ENCODE measurements at places on chromosomes 12 and 14.

DNA sequence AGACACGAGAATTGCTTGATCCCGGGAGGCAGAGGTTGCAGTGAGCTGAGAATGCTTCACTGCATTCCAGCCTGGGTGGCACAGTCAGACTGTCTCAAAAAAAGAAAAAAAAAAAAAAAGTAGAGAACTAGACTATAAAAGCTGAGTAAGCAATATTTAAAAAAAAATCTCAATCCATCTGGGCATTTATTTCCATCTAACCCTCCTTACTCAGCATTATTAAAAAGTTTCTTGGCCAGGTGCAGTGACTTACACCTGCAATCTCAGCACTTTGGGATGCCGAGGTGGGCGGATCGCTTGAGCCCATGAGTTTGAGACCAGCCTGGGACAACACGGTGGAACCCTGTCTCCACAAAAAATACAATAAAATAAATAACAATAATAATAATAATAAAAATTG lies 4.5 kb downstream of the SUPT16H start:
- no peak overlapping the region for H3K4me3 ChIP-seq
- peaks cover 38% of the 10 kb centered on the region for H3K4me1 ChIP-seq
- DNase-seq = no peak
- peaks cover 4% of the 10 kb centered on the region for H3K36me3 ChIP-seq

DNA sequence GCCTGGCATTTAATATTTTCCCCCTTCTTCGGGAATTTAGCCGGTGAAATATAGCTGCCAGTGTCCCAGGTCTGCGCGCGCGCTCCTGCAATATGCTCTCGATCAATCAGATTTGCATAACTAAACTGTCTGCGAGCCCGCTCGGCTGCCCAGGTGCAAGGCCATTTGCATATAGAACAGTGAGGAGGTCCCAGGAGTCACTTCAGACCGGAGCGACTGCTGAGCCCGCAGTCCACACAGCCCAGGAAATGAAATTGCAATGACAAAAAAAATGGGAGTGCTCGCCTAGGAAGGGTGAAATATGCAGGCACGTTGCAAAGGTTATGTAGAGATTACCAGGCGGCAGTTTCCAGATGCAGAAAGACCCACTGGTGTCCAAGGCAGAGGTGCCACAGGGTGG lies 228.5 kb downstream of the VRK1 start:
- no peak overlapping the region for H3K4me3 ChIP-seq
- H3K4me1 ChIP-seq = peaks cover 11% of the 10 kb centered on the region
- H3K36me3 ChIP-seq = no peaks in the 10 kb centered on the region
- no peak for DNase-seq

GRCh38 chr12:1463073-1463905 lies 131.1 kb downstream of the FBXL14 start:
- H3K27ac ChIP-seq = no peak overlapping the region
- H3K4me3 ChIP-seq = no peak overlapping the region
- no peak for DNase-seq
- no peaks in the 10 kb centered on the region for H3K4me1 ChIP-seq
- no peaks in the 10 kb centered on the region for H3K27me3 ChIP-seq

- peaks cover 12% of the 10 kb centered on the region for H3K4me1 ChIP-seq
- H3K36me3 ChIP-seq = no peaks in the 10 kb centered on the region
- H3K27ac ChIP-seq = peak overlapping the region; percentile 81
- no peak for DNase-seq
- no peaks in the 10 kb centered on the region for H3K27me3 ChIP-seq
- H3K4me3 ChIP-seq = peak overlapping the region; percentile 37
These were observed 589 bp upstream of the ZNF219 start for GRCh38 chr14:21098892-21099595.

DNA sequence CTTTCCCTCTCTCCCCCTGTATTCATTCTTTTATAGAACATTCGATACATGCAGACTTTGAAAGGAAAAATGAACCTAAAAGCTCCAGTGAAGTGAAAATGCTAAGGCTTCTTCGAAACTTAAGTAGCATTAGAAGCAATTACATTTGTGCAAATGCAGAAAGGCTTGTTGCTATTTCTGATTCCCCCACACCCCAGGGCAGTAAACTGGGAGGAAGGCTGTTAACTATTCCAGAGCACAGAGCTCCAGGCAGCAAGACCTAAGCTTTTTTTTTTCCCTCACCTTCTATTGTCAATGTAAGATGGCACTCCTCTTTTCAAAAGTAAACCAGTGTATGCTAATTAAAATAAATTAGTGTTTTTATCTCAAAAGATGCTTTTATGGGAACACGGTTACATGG lies 448.9 kb upstream of the TBX3 start:
- no peak overlapping the region for H3K4me3 ChIP-seq
- H3K27ac ChIP-seq = no peak overlapping the region
- DNase-seq = no peak
- no peaks in the 10 kb centered on the region for H3K36me3 ChIP-seq

- peaks cover 8% of the 10 kb centered on the region for H3K36me3 ChIP-seq
- no peaks in the 10 kb centered on the region for H3K27me3 ChIP-seq
- no peak for DNase-seq
- H3K4me1 ChIP-seq = peaks cover 57% of the 10 kb centered on the region
These were observed 61.7 kb upstream of the OVCH1 start for GRCh38 chr12:29559198-29559597.

DNA sequence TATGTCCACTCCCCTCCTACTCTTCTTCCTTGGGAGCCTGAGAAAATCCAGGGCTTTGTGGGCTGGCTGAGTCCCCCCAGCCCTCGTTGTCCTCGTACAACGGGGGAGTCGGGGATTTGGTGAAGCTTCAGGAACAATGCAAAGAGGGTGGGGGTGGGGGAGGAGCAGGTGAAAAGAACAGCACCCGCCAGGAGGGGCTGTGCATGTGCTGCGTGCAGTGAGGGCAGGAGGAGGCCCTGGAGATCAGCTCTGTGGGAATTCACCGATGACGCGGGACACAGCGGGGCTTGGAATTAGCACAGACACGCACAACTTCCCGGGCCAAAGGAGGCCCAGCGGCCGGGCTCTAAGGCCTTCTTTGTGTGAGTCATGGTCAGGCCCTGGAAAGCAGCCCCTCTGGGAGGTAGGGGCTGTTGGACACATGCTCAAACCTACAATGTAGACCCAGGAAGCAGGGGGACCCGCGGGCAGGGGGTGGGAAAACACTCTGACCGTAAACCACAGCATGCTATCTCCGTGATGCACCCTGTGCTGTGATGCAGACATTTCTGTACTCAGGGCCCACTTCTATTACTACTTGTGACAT lies 32.8 kb downstream of the RBM19 start:
- H3K27me3 ChIP-seq = no peaks in the 10 kb centered on the region
- H3K4me1 ChIP-seq = no peaks in the 10 kb centered on the region
- no peaks in the 10 kb centered on the region for H3K36me3 ChIP-seq
- H3K4me3 ChIP-seq = no peak overlapping the region
- no peak overlapping the region for H3K27ac ChIP-seq
- no peak for DNase-seq

DNA sequence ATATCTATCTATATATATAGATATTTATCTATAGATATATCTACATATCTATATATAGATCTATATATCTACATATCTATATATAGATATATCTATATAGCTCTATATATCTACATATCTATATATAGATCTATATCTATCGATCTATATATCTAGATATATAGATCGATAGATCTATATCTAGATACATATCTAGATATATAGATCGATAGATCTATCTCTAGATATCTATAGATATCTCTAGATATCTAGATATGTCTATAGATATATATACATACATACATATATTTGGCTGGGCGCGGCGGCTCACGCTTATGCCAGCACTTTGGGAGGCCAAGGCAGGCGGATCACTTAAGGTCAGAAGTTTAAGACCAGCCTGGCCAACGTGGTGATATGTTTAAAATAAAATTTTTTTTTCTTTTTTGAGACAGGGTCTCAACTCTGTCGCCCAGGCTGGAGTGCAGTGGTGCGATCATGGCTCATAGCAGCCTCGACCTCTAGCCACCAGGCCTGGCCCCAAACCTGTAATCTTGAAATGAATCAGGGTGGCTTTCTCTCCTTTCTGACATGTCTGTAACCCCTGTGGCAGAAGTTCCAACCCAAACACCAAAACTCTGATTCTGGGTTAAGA lies 18.1 kb downstream of the ARPC3 start:
- H3K27ac ChIP-seq = peak overlapping the region; percentile 78
- peaks cover 5% of the 10 kb centered on the region for H3K4me1 ChIP-seq
- peak overlapping the region; percentile 45 for H3K4me3 ChIP-seq
- DNase-seq = no peak
- H3K27me3 ChIP-seq = no peaks in the 10 kb centered on the region

DNA sequence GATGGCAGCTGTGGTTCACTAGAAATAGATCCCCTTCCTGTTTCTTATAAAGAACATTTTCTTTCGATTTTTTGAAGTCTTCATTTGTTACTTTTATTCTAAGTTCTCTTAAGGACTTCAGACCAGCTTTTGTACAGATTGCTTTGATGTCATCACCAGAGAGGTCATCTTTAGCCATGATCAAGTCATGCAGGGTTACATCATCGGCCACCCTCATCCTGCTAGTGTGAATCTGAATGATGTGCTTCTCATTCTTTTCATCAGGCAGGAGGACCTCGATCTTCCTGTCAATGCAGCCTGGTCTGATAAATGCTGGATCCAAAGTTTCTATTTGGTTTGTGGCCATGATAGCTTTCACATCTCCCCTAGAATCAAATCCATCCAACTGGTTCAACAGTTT lies 706.7 kb downstream of the RERGL start:
- H3K36me3 ChIP-seq = no peaks in the 10 kb centered on the region
- no peak overlapping the region for H3K4me3 ChIP-seq
- DNase-seq = no peak
- no peak overlapping the region for H3K27ac ChIP-seq

GRCh38 chr14:51472881-51473280 lies 178.8 kb upstream of the FRMD6 start:
- H3K36me3 ChIP-seq = no peaks in the 10 kb centered on the region
- peak overlapping the region; percentile 29 for H3K27ac ChIP-seq
- no peak overlapping the region for H3K4me3 ChIP-seq
- DNase-seq = no peak
- H3K4me1 ChIP-seq = no peaks in the 10 kb centered on the region

DNA sequence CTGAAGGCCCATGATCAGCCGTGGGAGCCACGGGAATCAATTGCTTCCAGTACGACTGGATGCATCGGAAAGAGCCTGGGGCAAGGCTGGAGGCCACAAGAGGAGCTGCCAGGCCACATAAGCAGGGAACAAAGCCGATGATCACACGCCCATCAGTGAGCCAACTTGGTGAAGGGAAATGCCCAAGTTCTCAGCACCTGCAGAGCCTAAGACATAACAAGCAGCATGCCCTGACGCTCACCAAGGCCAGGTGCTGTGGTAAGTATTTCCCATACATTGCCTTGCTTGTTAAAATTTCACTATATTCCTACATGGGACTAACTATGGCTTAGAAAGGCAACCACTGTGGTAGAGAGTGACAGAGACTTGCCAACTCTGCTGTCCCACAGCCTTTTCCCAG lies 555.9 kb downstream of the BCL11B start:
- no peaks in the 10 kb centered on the region for H3K4me1 ChIP-seq
- H3K4me3 ChIP-seq = no peak overlapping the region
- H3K27me3 ChIP-seq = no peaks in the 10 kb centered on the region
- no peak overlapping the region for H3K27ac ChIP-seq
- no peak for DNase-seq

GRCh38 chr12:12019881-12020280 lies 50.9 kb upstream of the BCL2L14 start:
- H3K27ac ChIP-seq = no peak overlapping the region
- no peaks in the 10 kb centered on the region for H3K36me3 ChIP-seq
- DNase-seq = no peak
- no peak overlapping the region for H3K4me3 ChIP-seq

DNA sequence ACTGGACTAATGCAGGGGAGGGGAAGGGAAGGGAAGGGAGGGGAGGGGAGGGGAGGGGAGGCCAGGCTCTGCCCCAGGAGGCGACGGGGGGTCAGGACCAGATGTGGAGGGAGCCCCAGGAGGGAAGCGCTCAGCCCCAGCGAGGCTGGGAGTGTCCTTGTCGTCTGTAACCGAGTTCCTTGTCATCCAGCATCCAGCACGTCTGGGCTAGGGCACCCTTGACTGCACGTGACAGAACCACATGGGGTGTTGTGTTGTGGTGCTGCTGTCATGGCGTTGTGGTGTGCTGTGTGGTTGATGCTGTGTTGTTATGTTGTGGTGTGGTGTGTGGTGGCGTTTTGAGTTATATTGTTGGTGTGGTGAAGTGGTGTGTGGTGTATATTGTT lies 28.4 kb upstream of the SFSWAP start:
- H3K4me1 ChIP-seq = no peaks in the 10 kb centered on the region

- H3K27ac ChIP-seq = no peak overlapping the region
- no peaks in the 10 kb centered on the region for H3K27me3 ChIP-seq
- peaks cover 50% of the 10 kb centered on the region for H3K36me3 ChIP-seq
These were observed 10.3 kb downstream of the NAB2 start for GRCh38 chr12:57099047-57099714.

- no peaks in the 10 kb centered on the region for H3K36me3 ChIP-seq
- no peak for DNase-seq
- H3K27ac ChIP-seq = no peak overlapping the region
- H3K27me3 ChIP-seq = no peaks in the 10 kb centered on the region
These were observed 22.6 kb upstream of the LUM start for GRCh38 chr12:91133871-91134270.

- H3K27me3 ChIP-seq = no peaks in the 10 kb centered on the region
- no peak overlapping the region for H3K27ac ChIP-seq
These were observed 30.6 kb upstream of the SLC38A2 start for GRCh38 chr12:46402941-46403718.

DNA sequence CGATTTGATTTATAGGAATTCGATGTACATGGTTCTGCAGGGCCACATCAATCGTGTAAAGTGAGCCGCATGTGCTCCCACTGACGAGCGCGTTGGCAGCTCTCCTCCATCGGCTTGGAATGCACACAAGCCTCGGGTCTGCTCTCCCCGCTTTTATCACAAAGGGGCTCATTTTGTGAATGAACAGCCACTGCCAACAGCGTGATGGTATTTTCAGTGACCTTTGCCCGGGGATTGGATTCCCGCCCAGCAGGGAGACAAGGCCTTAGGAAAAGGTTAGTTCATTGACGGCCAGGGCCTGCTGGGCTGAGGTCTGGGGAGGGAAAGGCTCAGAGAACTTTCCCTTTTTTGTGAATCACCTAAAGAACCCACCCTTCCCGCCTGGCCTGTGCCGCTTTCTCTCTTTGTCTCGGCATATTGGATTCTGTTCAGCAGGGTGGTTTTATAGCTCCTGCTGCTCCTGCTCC lies 232.1 kb downstream of the MSRB3 start:
- no peaks in the 10 kb centered on the region for H3K4me1 ChIP-seq
- no peak for DNase-seq
- H3K27ac ChIP-seq = no peak overlapping the region
- H3K4me3 ChIP-seq = no peak overlapping the region
- H3K36me3 ChIP-seq = no peaks in the 10 kb centered on the region
- H3K27me3 ChIP-seq = no peaks in the 10 kb centered on the region

GRCh38 chr12:122238861-122239260 lies 13.0 kb upstream of the DIABLO start:
- H3K27me3 ChIP-seq = no peaks in the 10 kb centered on the region
- no peak overlapping the region for H3K4me3 ChIP-seq
- no peak for DNase-seq

GRCh38 chr14:46215801-46216200 lies 435.8 kb downstream of the RPL10L start:
- H3K27ac ChIP-seq = no peak overlapping the region
- H3K4me3 ChIP-seq = no peak overlapping the region
- no peaks in the 10 kb centered on the region for H3K4me1 ChIP-seq
- no peak for DNase-seq
- no peaks in the 10 kb centered on the region for H3K36me3 ChIP-seq
